Stimulated activated CD4-positive, alpha-beta T cell treated with anti-CD3 and anti-CD28 coated beads, Interleukin-4, amount 100 ng/mL, for 1 hour (primary cell): ENCODE measurements at places on chromosomes 4 and X.

DNA sequence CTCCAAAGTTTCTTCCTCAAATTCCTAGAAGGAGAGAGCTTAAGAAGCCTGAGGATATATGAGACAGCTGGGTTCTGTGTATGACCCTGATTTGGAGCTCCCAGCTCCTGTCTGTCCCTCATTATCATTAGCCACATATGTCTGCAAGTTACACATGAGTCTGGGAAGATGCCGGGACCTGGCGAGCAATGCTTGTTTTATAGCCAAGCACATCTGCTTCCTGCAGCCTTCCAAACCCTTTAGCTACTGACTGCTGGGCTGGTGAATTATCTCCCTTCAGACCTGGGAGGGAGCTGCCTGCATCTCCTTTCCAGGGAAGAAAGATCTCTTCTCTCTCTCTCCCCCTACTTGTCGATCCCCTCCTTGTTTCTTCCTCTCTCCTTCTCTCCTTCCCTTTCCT, 556.7 kb upstream of the BOD1L1 start:
- DNase-seq = no peak

GRCh38 chrX:123013141-123013540, 170.9 kb upstream of the GRIA3 start:
- DNase-seq = no peak

- no peak for DNase-seq
These were observed 166.4 kb upstream of the AFF2 start for GRCh38 chrX:148333989-148334388.

DNA sequence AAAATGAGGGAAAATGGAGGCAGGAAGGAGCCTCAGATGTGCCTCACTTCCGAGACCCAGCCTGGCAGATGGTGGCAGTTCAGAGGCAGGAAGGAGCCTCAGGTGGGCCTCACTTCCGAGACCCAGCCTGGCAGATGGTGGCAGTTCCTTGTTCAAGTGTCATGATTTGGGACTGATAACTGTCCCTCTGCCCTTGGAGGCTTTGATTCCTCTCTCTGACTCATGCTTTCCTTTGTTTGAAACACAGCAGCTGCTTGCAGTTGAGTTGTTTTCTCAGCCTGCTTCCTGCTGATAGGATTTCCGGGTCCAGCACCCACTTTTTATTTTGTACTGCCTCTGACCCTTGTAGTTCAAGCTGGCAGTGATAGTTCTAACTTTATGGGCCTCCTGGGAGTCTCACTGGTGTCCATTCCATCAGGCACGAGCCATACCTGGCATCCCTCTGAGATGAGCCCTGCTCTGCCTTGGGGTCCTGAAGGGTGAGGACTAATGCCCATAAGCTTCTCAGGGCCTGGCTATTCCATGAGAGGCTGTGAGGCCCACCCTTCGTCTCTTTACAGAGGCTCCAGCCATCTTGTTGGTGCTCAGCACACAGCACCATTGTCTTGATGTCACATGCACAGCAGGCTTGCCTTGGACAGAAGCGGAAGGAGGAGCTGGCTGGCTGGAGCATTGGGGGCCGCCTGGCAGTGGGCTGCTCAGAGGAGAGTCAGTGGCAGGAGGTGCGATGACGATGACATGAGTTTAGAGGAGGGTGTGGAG, 13.0 kb downstream of the RGS12 start:
- DNase-seq = no peak

DNA sequence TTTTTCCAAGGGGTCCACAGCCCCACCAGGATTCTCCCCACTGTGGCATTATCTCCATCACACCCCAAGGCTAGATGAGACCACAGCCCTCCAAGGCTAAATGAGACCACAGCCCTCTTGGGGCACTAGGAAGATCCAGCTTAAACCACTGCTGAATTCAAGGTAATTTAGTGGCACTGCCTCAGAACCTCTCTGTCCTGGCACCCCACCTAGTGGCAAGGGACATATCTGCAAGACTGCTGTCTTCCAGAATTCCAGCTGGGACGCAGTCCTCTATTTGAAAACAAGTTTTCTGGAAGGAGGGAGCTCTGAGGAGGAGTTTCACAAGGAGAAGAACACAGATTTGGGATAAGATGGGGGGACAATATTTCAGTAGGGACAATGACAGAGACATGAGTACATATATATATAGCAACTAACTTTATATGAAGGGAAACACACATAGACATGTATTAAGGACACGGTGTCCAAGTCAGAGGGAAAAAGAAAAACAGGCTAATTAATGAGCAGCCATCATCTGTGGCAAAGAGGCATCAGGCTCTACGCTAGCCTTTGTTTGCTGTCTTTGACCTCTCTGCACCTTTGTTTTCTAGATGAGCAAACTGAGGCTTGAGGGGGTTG, 9.3 kb downstream of the CETN2 start:
- no peak for DNase-seq

DNA sequence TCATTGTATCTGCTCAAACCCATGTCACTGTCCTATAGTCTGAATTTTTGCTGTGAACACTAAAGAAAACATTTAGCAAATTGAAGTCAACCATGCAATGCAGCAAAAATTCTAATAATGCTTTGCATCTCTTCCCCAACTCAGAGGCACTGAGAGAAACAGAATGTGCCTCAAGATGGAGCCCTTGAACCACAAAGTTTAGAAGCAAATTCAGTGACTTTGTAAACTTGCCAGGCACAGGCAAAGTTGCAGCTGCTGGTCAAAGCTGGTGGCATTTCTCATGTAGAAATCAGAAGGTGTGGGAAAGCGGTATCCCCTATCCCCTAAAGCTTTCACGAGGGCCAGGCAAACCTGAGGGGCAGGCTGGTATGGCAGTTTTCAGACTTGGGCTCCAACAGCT, 121.7 kb upstream of the DIPK2B start:
- peak; percentile 1 for DNase-seq

DNA sequence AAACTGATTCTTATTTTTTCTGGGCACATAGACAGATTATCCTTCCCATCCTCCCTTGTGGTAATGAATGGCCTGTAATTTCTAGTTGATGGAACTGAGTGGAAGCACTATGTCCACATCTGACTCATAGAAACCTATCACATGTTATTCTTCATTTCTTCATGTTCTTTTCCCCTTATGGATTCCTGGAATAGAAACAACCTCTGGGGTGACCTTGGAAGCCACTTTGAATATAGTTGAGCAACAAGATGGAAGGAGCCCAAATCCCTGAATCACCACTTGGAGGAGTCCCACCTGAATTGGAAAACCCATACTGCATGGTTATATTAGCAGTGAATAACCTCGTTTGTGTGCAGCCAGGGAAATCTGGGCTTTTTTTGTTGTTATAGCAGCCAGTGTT, 137.8 kb downstream of the MID1IP1 start:
- no peak for DNase-seq

DNA sequence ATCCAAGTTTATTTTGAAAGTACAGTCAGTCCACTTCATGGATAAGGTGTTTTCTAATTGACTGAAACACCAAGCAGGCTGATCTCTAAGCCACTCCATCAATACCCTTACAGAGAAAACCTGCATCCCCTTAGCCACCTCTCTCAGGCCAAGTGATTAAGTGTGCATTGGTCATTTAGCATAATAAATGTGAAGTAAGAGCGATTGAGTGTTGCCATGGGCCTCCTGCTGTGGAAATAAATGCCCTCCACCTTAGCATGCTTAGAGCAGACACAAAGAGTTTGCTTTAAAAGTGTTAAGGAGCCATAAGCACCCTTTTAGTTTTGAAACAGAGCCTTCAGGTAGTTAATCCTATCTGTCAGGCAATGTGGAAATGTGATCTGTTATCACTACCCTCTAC, 386.5 kb downstream of the GPAT3 start:
- DNase-seq = no peak

GRCh38 chr4:61501812-61502211, 301.7 kb downstream of the ADGRL3 start:
- DNase-seq = no peak

DNA sequence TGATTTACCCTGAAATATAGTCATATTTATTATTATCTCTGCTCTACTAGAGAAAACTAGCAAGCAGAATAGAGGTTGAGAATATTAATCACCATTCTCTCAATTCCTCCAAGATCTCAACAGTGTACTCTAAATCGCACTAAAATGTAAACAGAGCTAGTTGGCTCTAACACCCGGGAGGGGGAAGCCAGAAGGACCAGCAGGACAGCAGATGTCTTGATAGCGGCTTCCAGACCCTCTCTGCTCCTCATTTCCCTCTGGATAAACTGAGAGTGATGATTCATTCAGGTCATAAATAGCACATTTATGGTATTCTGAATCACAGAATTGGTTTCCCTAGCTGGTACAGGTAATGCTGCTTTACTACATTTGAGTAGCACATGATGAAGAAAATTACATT, 82.5 kb downstream of the TBC1D9 start:
- no peak for DNase-seq

GRCh38 chr4:55170462-55170861, 45.1 kb upstream of the KDR start:
- DNase-seq = no peak

DNA sequence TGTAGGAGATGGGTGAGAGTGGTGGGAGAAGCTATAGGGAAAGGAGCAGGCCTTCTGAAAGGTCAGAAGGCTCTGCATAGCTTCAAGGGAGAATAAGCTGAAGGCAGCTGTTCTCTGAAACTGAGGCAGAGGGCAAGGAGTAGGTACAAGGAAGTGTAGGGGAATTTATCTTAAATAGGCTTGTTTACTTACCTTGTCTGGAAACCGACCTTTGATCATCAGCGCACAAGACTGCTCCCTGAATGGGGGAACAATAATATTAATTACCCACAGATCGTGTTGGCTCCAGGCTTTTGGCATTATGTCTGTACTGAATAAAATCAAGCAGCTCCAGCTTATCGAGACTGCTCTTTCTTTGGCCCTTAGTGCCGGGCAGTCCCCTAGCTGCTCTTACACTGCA, 175.5 kb upstream of the MAGEB16 start:
- no peak for DNase-seq

- no peak for DNase-seq
These were observed 398.0 kb downstream of the MAGEB5 start for GRCh38 chrX:26613956-26614355.

- DNase-seq = no peak
These were observed 34.8 kb upstream of the MUC7 start for GRCh38 chr4:70437197-70437596.
